ENCODE measurements at places on chromosomes 4 and X. TPM values are rescaled to one million over a fixed set of nuclear protein-coding genes. Genes with fewer than 3 reads are reported as not detected.

The CORIN gene
- total RNA-seq = 0.14 TPM

The NUDT10 gene
- total RNA-seq = not detected

The CYP4V2 gene
- total RNA-seq = 12.7 TPM

The SPP1 gene
- total RNA-seq = not detected

- no peak overlapping the region for H3K27ac ChIP-seq
- no peaks in the 10 kb centered on the region for H3K27me3 ChIP-seq
- H3K4me3 ChIP-seq = no peak overlapping the region
- H3K4me1 ChIP-seq = no peaks in the 10 kb centered on the region
- H3K36me3 ChIP-seq = no peaks in the 10 kb centered on the region
These were observed 82.1 kb downstream of the PPP1R2C start for GRCh38 chrX:42695800-42696358.

DNA sequence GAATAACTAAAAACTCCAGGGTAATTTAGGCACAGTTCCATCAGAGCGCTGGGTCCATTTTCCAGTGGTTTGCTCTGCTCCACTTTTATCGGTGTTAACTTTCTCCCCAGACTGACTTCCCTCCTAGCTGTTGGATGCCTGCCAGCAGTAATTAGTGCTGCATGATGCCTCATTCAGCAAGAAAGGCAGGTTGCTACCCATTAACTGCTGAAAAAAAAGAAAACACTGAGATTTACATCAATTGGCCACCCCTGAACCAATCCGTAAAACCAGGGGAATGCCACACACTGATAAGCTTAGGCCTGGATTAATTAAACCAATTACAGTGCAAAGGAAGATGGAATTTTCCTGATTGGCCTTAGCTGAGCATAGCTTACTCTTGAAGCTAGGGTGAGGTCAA is 182.4 kb upstream of the CXXC4 start:
- H3K4me1 ChIP-seq = no peaks in the 10 kb centered on the region
- no peak overlapping the region for H3K27ac ChIP-seq
- H3K27me3 ChIP-seq = no peaks in the 10 kb centered on the region
- no peak overlapping the region for H3K4me3 ChIP-seq

DNA sequence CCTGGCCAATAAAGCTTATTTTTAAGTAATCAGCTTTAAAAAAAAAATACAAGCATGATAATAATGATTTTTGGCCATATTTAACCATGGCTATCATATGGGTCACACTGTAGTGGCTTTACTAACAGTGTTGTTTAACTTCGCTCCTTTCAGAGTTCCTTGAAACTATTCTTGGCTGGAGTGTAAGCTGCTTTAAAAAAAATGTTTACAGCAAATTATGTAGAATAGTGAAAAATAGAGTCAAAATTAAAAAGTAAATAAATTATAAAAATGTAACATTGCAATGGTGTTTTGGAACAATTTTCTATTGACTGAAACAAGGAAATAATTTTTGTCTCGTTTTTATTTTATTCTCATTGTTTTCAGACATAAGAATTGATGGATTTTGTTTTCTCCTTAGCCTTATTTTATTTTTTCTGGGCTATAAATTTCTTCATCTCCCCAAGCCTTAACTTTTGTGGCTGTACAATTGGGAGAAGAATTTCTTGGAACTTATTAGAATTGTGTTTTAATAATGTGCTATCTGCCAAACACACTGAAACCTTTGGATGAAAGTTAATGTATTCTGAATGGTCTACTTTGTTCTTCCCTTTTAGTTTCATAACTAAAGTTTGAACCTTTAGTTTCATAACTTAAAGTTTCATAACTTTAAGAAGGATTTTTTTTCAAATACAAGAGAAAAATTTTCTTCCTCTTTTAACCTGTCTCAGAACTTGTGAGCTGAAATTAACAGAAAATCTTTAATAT is 182.0 kb downstream of the ARHGAP24 start:
- DNase-seq = no peak
- H3K27ac ChIP-seq = no peak overlapping the region
- no peaks in the 10 kb centered on the region for H3K27me3 ChIP-seq

DNA sequence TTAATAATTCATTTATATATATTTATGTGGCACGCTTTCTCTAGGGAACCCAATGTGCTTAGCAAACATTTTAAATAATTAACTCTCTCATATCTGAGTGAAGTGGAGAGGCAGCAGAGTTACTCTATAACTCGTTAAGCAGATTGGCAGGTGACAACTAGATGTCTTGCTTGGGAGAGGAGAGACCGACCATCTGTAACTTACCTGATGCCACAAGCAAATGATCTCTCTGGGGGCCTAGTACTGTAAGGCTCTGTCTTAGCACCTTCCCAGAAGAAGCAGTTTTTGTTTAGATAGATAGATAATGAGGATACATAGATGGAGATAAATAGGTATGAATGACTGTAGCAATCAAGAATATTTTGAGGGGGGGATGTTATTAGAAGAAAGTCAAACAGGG is 11.9 kb upstream of the SEL1L3 start:
- no peaks in the 10 kb centered on the region for H3K36me3 ChIP-seq
- no peak for DNase-seq
- no peaks in the 10 kb centered on the region for H3K4me1 ChIP-seq
- no peaks in the 10 kb centered on the region for H3K27me3 ChIP-seq
- no peak overlapping the region for H3K27ac ChIP-seq

DNA sequence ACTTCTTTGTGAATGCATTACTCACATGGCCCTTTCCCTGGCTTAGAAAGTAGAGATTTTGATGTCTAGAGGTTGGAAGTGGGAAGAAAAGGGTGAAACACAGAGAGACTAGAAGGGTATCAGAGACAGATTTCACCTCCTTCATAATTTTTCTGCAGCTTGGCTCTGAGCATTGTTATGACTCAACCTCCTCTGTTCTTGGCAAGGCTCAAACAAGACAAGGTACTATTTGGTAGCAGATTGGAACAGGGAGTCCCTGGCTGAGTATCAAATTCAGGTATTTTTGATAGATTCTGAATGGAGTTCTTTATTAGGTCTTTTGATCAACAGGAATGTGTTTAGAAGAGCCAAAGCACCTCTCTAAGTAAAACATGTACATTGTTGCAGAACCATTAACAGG is 146.3 kb upstream of the CHRDL1 start:
- no peak overlapping the region for H3K4me3 ChIP-seq
- DNase-seq = no peak
- H3K27ac ChIP-seq = no peak overlapping the region
- H3K36me3 ChIP-seq = no peaks in the 10 kb centered on the region
- no peaks in the 10 kb centered on the region for H3K4me1 ChIP-seq
- H3K27me3 ChIP-seq = peaks cover 13% of the 10 kb centered on the region

- H3K4me3 ChIP-seq = no peak overlapping the region
- no peaks in the 10 kb centered on the region for H3K27me3 ChIP-seq
- H3K36me3 ChIP-seq = no peaks in the 10 kb centered on the region
- H3K4me1 ChIP-seq = no peaks in the 10 kb centered on the region
- DNase-seq = no peak
These were observed 121.0 kb downstream of the PPA2 start for GRCh38 chr4:105352826-105353225.

- no peaks in the 10 kb centered on the region for H3K36me3 ChIP-seq
- H3K27me3 ChIP-seq = no peaks in the 10 kb centered on the region
- no peak overlapping the region for H3K4me3 ChIP-seq
- DNase-seq = no peak
These were observed 12.4 kb upstream of the CTBP1 start for GRCh38 chr4:1261107-1261928.

GRCh38 chr4:184775854-184776555 is 42.1 kb upstream of the CENPU start:
- DNase-seq = no peak
- H3K27ac ChIP-seq = no peak overlapping the region
- no peaks in the 10 kb centered on the region for H3K4me1 ChIP-seq

DNA sequence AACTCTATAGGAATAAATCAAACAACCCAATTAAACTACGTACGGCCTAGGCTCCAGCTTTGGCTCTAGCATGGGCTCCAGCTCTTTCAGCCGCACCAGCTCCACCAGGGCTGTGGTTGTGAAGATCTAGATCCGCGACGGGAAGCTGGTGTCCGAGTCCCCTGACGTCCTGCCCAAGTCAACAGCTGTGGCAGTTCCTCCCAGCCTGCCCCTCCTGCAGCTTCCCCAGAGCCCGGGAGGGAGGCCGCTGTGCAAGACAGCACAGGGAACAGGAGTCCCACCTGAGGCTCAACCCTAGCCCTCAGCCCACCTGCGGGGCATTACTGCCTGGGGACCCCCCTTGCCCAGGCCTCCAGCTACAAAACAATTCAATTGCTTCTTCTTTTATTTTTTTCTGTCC is 2680.3 kb downstream of the PCDH7 start:
- H3K27ac ChIP-seq = no peak overlapping the region
- H3K36me3 ChIP-seq = no peaks in the 10 kb centered on the region
- no peak overlapping the region for H3K4me3 ChIP-seq
- no peaks in the 10 kb centered on the region for H3K4me1 ChIP-seq
- no peaks in the 10 kb centered on the region for H3K27me3 ChIP-seq

- no peak overlapping the region for H3K27ac ChIP-seq
- no peaks in the 10 kb centered on the region for H3K4me1 ChIP-seq
- H3K4me3 ChIP-seq = no peak overlapping the region
- no peaks in the 10 kb centered on the region for H3K36me3 ChIP-seq
These were observed 48.1 kb downstream of the SRPX start for GRCh38 chrX:38172596-38172995.

- DNase-seq = no peak
- no peaks in the 10 kb centered on the region for H3K36me3 ChIP-seq
- no peaks in the 10 kb centered on the region for H3K27me3 ChIP-seq
- no peaks in the 10 kb centered on the region for H3K4me1 ChIP-seq
- H3K27ac ChIP-seq = no peak overlapping the region
These were observed 157.6 kb downstream of the ZNF518B start for GRCh38 chr4:10299601-10300000.
